Muscle of leg (tissue), 16 donors: ENCODE measurements at places on chromosomes 11 and 22. TPM values are rescaled to one million over a fixed set of nuclear protein-coding genes. Genes with fewer than 3 reads are reported as not detected.
A peak's percentile ranks its signal among the peaks of the same experiment; 100 is the strongest.

The IPO7 gene
- 100 TPM for polyA plus RNA-seq

GRCh38 chr22:30205281-30206115, 41.1 kb downstream of the LIF start:
- DNase-seq, result peak; percentile 79

DNA sequence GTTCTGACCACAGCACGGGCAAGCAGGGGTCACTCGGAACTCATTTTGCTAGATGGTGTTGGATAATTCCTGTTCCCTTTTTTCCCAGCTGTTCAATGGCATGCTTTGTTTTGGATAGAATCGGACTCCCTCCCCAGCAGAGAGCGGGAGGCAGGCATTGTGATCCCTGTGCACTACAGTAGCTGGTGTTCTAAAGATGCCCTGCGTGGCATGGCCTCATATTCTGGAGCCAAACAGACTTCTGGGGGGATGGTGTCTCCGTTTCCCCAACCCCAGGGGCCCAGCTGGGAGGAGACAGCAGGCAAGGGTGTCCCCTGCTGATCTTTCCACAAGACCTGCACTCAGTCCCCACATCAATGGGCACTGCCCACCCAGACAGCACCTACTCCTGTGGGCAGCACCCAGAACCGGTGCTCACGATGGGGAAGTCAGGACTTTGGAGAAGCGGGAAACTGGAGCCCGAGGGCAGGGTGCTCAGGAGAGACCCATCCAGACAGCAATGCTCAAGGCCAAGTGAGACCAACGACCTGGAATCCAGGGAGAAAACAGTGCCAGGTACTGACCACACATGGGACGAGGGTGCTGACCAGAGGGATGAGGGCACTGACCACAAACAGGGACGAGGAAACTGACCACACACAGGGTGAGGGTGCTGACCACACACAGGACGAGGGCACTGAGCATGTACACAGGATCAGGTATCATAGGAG, 934.9 kb downstream of the BRD1 start:
- DNase-seq, result no peak

GRCh38 chr11:20192151-20192550, 31.9 kb upstream of the DBX1 start:
- no peak for DNase-seq
